ENCODE measurements at places on chromosomes 1 and 21.

- DNase-seq: no peak
These were observed 130.5 kb downstream of the TOMM20 start for GRCh38 chr1:234997896-234998741.

GRCh38 chr1:114082867-114083585 is 70.6 kb downstream of the SYT6 start:
- no peak for DNase-seq

DNA sequence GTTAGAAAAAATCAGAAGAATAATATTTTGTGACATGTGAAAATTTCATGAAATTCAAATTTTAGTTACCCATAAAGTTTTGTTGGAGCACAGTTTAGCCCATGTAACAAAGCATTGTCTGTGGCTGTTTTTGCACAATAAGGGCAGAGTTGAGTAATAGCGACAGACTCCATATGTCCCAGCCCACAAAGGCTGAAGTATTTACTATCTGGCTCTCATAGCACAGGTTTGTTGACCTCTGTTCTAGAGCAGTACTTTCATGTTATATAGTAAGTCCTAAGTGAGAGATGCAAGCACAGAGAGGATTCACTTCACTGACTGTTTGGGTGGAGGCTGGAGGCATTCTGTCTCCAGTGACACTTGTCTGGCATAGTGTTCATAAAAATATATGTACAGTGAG is 6.8 kb downstream of the LAMC1 start:
- no peak for DNase-seq

GRCh38 chr1:200626853-200627534 is 6.4 kb upstream of the KIF14 start:
- no peak for DNase-seq

DNA sequence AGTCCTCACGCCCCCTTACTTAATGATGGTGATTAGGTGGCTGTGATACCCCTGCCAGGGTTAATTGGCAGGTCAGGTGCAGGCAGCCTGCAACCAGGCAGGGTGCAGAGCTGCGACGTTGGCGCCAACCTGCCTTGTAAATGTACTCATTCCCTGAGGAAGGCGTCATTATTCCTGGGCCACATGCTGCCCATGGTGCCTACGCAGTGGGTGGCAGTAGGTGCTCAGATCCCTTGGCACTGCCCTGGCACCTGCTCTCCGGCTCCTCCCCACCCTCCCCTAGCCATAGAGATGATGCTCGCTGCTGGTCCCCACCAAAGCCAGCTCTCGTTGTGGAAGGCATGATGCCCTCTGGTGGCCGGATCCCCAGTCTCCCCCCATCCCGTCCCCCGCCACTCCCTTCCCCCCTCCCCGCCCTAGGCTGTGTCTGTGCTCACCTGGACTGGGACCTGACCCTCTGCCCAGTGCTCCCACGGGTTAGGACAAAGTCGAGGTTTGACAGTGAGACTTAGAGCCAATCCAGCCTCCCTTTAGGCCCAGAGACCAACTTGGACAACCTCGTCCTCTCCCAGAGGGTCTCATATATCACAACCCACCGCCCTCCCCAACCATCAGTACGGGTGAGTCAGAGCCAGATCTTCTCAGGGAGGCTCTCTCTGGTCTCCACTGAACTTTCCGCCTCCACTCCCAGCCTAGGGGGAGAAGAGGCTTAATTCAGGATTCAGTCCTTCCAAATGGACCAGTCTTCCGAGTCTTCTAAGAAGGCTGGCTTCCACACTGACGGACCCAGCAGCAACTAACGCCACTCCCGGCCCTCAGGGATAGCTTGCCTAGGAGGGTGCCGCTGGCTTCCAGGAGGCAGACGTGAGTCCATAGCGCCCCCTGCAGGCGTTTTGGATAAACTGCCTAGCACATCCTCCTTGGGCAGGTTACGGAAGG is 5.7 kb downstream of the KRTCAP2 start:
- peak; percentile 79 for DNase-seq

DNA sequence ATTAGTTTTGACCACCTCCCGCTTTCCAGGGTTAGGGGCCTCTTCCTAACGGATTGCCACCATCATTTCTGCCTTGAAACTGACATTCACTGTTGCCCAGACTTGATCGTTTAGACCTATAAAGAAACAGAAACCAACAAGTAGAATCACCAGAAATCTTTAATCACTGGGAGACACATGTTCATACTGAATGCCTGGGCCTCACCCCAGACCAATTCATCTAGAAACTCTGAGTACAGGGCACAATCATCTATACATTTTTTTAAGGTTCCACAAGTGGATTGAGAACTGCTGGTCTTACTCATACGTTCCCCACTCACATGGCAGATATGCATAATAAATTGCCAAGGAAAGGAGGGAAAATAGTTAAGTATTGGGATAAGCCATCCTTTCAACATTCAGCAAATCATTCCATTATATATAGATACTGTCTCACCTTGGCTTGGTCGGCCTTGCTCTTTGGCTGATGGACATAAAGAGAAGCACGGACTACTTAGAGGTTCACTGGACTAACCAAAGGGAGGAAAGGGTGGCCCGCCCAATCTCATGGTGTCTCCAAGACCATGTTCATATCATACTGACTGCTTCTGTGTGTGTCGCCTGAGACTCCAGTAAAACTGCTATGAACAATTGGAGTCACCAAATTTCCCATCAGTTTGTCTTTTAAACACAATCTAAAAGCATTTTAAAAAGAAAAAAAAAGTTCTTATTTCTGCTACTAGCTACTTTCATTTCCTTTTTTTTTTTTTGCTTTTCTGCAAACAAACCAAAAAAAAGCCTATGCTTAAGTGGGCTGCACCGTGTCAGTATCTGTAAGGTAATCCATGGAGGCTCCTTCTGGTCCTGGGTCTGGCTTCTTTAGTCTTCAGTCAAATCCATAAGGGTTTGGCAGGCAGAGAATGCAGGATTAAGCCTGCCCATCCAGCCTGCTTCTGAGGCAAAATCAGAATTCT is 9.4 kb upstream of the TARBP1 start:
- DNase-seq: no peak

DNA sequence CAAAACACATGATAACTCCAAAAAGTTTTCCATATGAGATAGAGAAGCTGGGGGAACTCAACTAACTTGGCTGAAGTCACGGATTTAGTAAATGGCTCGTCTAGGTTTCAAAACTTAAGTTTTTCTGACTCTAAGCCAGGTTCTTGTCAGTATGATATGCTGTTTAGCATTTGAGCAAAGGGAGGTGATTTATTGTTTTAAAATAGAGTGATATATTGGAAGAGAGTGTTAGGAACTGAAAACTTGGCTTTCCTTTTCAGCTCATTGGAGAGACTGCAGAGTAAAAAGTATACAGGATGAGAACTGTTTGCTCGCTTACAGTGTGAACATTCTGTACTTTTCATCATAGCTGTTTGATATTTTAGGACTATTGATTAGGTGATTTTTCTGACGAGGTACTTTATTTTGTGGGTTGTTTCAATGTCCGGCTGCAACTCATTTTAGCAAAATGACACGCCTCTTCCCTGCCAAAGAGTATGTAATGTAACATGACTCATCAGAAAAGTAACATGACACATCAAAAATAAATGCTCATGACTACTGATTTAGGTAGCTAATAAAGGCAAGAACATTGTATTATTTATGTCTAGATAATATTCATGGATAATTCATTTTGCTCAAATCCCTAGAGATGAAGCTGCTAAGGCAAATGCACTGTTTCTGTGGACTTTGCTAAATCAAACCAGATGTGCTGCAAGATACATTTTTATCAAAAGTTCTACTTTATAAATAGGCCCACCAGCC is 355.1 kb downstream of the GPATCH2 start:
- no peak for DNase-seq

Measured in progenitor cell of endocrine pancreas (in vitro differentiated cells).